ENCODE measurements at places on chromosomes 1 and 21.

- no peak for DNase-seq
Measured at GRCh38 chr1:183288583-183288982, 102.5 kb downstream of the LAMC2 start.

GRCh38 chr21:45357436-45358260 is 47.3 kb upstream of the COL18A1 start:
- DNase-seq: no peak

DNA sequence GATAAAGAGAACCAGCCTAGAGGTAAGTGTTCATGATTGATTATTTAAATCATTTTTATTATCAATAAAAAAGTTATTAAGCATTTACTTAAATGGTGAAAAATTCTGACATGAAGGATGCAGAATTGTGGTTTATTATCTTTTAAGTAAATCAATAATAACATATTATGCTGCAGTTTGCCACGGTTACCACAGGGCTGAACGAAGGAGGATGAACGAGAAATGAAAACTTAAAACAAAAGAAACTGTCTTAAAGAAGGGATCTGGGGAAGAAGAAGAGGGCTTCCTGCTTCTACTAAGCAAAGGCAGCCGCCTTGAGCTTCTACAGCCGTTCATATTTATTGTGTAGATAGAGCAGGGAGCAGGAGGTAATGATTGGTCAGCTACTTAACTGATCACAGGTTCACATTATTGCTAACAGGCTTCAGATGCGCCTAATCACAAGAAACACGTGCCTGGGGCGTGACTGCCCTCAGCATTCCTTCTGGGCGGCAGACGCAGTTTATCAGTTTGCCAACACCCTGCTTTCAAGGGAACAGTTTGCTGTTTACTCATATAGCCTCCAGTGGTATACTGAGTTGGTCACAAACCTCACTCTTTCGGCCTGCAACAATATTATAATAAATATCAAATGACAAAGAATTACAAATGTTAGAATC is 5.8 kb upstream of the FNBP1L start:
- DNase-seq: no peak

GRCh38 chr1:114832057-114832456 is 22.6 kb upstream of the SYCP1 start:
- DNase-seq: no peak

DNA sequence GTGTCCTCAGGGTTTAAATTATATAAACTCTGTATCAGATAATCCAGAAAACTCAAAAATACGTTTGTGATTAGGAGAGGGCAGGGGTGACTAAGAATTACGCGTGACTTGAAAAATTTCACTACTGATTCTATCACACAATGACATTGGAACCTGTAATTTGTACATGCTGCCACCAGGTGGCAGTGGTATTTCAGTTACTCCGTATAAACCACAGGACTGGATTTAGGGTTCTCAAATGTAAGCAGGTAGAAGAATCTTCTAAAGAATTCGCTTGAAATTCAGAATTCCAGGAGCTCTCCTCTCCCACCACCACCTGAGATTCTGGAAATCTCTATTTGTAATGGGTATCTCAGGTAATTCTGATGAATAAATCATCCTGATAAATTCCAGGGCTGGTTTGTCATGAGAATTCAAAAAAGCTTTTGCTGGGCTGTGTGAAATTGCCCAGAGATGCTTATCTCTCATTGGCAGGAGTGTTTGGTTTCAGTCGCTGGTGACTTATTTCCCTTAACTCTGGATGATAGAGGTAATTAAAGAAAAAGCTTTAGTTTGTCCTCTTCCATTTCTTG is 1.7 kb upstream of the KRTAP7-1 start:
- peak; percentile 59 for DNase-seq

- no peak for DNase-seq
Measured at GRCh38 chr1:117174851-117175250, 35.9 kb downstream of the VTCN1 start.

DNA sequence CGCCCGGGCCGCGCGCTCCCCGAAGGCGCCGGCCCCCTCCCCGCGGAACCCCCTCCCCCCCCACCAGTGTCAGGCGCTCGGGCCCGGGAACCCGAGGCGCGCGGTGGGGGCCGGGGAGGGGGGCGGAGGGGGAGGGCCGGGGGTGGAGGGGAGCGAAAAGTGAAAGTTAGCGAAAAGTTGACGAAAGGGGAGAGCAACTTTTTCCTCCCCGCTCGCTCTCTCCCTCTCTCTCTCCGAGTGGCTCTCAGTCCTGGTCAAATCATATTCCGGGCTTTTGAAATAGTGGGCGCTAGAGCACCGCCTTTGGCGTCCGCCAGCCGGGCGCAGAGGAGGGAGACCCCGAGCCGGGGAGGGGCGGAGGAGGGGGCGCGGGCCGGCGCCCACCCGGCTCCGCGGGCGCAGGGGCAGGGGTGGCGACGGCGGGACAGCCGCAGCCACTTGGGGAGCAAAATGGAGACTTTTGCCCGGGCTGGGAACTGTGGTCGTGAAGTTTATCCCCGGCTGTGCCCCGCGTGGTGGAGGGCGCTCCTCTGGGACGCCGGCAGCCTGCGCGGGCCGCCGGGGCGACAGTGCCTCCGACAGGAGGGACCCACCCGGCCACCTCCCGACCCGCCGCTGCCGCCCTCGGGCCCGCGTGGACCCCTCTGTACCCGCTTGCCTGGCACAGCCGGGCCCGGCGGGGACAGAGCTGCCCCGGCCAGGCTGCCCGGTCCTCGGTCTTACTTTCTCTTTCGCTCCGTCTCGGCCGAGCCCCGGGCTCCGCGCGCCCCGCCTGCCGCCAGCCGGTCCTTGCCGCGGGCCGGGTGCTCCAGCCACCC is 697 bp downstream of the PRDM16 start:
- no peak for DNase-seq

DNA sequence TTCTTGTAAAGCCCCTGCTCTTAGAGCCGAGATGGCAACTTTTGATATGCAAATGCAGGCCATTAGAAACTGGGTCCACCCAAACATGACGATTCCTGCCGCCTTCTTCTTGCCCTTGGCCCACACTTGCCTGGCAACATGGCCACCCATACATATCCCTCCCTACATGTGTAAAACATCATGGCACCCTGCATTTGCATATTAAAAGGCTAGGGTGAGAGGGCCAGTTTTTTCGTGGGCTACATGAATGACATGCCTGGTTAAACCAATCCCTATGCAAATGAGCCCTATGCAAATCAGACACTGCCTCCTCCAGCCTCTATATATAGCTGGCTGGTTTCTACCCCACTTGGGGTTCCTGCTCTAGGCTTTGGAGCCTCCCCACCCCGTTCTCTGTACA is 18.8 kb downstream of the PLA2G2A start:
- DNase-seq: no peak

GRCh38 chr1:1089731-1090423 is 15.8 kb upstream of the RNF223 start:
- no peak for DNase-seq

- no peak for DNase-seq
Measured at GRCh38 chr1:229860926-229861325, 206.1 kb upstream of the GALNT2 start.

DNA sequence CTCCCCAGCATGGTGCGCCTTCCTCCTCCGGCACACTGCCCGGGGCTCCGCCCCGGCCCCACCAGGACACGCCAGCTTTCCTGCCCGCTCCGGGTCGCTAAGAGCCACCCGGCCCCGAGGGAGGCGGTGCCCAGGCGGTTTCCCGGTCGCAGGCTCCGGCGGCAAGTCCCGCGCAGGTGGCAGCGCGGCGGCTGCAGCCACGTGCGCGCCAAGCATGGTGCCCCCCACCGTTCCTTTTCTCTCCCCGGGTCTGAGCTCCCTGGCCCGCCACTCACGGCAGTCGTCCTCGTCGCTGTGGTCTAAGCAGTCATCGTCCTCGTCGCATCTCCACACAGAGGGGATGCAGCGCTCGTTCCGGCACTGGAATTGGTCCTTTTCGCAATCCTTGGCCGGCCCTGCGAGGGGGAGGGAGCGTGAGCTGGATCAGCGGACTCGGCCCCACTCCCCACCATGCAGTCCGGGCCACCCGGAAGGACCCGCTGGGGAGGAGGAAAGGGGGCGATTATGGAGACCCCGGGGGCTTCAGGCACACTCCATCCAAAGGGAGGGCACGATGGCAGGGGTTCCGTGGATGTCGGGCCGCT is 1.2 kb downstream of the LRP8 start:
- no peak for DNase-seq

GRCh38 chr21:39667353-39667891 is 54.7 kb downstream of the B3GALT5 start:
- DNase-seq: no peak

DNA sequence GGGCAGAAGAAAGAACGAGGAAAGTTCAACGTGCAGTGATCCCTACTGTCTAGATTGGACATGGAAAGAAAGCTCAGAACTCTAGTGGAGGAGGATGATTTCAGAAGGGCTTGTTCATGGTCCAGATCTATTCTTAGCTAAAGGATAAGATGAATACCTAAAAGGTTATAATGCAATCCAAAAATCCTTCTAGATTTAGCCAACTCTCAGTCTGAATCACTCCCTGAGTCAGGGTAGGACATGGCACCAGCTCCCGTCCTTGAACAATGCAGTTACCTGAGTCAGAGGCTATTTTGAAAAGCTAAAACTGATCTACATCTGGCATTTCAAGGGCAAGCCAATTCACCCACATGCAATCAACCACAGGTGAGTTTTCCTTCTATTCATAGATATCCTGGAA is 38.8 kb upstream of the HIVEP3 start:
- DNase-seq: no peak
